WTC11 (cell line): ENCODE measurements at places on chromosomes 12 and 14.

GRCh38 chr12:1288333-1288732, 297.3 kb downstream of the ERC1 start:
- no peak for DNase-seq

GRCh38 chr14:26598081-26598671, 343 bp upstream of the NOVA1 start:
- peak; percentile 95 for DNase-seq

DNA sequence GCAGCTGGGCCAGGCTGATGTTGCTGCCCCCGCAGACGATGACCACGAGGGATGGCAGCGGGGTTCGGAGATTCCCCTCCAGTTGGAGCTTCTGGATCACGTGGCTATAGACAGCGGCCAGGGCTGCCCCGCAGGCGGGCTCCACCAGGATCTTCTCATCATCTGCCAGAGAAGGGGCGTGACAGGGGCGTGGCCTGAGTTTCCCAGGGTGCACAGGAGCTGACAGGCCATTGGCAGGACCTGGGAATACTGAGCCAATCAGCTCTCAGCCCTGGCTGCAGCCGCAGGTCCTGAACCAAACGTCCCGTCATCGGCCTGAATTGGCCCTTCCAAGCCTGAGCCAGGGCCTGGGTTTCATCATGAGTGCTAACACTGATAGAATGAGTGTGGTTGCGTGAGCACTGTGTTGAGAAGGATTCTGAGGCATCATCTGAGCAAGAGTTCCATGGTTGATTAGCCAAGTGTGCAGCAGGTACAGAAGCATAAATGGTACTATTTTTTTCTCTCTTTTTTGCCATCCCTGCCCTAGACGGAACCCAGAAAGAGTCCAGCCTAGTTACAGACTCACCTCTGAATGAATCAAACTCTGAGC, 10.6 kb downstream of the SDS start:
- peak; percentile 94 for DNase-seq

- no peak for DNase-seq
Measured at GRCh38 chr14:94480809-94481208, 4.8 kb upstream of the SERPINA9 start.

- DNase-seq: no peak
Measured at GRCh38 chr12:103958621-103959020, 7.1 kb upstream of the TDG start.

DNA sequence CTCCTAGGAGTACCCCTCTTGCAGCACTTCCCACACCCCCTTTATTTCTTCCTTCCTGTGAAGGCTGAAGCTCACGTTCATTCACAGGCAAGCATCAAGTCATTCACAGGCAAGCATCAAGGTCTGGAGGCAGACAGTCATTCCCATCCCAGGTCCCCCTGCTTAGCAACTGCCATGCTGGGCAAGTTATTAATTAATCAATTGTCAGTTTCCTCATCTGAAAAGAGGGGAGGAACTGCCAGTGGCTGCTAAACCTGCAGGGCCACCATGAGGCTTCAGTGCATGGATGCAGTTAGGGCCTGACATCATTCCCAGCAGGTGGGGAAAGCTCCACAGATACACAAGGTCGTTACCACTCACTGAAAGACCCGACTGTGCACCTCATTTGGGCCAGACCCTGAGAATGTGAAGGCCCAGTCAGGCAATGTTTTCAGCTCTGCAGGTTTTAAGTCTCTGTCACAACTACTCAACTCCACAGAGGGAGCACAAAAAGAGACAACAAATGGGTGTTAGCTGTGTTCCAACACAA, 85.0 kb upstream of the GPR68 start:
- DNase-seq: no peak

DNA sequence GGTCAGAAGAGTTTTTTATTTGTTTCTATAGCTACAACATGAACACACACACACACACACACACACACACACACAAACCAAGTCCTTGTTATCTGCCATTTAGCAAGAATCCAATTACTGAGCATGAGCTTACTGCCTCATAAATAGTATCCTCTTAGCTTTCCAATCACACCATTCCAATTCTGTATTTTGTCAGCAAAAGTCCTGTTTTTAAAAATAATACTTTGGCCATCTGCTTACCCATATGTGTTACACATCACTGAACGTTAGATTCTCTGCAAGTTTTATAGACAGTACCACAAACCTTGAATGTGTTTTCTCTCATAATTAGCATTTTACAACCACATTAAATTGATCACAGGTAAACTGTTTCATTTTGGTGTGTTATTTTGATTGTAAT, 1905.4 kb upstream of the FLRT2 start:
- no peak for DNase-seq

- no peak for DNase-seq
Measured at GRCh38 chr14:76810953-76811400, 1.7 kb downstream of the ANGEL1 start.

GRCh38 chr14:38261620-38262019, 5.7 kb upstream of the CLEC14A start:
- no peak for DNase-seq

GRCh38 chr12:3200032-3200617, 122.9 kb downstream of the TSPAN9 start:
- DNase-seq: peak; percentile 93

DNA sequence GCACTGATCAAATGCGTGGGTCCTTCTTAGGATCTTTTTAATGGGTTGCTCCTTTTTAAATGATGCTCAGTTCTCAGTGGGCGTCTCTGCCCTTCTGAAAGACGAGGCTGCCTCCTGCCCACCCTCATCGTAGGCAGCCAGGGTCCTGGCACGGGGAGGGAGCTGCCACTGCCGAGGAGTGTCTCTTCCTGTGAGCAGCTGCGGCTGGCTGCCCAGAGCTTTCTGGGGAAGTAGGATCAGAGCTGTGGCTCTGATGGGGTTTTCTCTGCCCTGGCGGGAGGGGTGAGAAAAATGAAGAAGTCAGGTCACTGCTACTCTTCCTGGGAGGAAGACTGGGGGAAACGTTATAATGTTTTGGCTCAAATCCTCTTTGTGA, 31.1 kb upstream of the BEGAIN start:
- no peak for DNase-seq

GRCh38 chr12:58728397-58728796, 191.9 kb downstream of the LRIG3 start:
- DNase-seq: no peak

DNA sequence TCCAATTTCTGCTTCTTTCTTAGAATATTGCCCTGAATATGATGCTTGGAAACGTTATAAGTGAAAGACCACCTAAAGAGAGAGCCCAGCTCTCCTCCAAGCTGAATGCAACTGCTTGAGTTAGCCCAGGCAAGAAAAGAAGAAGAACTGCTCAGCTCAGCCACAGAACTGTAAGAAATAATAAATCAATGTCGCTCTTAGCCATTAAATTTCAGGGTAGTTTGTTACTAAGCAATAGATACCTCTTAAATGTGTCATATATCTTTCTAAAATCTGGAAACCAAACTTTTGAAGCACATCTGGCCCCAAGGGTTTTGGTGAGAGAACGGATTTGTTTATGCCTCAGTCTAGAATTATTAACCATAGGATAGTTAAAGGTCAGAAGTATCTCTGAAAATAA, 50.4 kb downstream of the SLC6A15 start:
- DNase-seq: no peak

DNA sequence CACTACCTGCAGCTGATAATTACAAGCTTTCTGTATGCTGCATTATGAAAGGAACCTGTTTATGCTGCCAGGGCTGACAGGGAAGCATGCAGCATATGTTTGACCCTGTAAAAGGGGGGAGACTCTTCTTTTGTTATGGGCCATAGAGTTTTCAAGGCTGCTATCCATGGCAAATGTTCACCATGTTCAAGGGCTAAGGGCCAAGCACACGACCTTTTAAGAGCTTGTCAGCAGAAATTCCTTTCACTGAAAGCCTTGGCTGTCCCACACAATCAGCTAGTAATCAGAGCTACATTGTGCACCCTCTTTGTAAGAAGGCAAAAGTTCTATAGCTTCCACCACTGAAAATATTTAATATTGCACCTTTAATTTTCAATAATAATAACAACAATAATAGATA, 74.2 kb upstream of the MBIP start:
- no peak for DNase-seq

GRCh38 chr12:81297601-81298000, 219.7 kb downstream of the ACSS3 start:
- no peak for DNase-seq

DNA sequence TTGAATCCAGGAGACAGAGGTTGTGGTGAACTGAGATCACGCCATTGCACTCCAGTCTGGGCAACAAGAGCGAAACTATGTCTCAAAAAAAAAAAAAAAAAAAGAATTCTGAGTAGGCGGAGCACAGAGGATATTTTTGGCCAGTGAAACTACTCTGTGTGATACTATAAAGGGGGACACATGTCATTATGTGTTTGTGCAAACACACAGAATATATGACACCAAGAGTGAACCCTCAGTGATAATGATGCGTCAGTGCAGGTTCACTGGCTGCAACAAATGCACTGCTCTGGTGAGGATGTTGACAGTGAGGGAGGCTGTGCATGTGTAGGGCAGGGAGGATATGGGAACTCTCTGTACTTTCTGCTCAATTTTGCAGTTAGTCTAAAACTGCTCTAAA, 24.2 kb downstream of the FBXO21 start:
- no peak for DNase-seq

DNA sequence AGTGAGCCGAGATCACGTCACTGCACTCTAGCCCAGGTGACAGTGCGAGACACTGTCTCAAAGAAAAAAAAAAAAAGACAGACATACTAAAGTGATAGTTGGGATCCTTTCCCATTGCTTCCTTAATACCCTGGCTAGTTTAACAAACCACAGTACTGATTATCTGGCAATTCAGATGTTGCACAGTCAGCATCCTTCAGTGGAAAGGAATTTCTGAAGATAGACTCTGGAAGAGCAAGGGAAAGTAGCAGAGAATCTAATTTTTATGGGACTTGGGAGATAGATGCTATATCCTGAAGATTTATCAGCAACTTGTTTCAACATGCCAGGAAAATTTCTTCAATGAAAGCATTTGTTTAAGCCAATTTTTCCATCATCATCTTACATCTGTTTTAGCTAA, 6.5 kb upstream of the PPFIBP1 start:
- no peak for DNase-seq

GRCh38 chr14:71713016-71713415, 219.2 kb upstream of the RGS6 start:
- no peak for DNase-seq

GRCh38 chr12:5900533-5901205, 44.4 kb downstream of the ANO2 start:
- DNase-seq: no peak

- no peak for DNase-seq
Measured at GRCh38 chr12:124374147-124374546, 79.3 kb downstream of the RFLNA start.

DNA sequence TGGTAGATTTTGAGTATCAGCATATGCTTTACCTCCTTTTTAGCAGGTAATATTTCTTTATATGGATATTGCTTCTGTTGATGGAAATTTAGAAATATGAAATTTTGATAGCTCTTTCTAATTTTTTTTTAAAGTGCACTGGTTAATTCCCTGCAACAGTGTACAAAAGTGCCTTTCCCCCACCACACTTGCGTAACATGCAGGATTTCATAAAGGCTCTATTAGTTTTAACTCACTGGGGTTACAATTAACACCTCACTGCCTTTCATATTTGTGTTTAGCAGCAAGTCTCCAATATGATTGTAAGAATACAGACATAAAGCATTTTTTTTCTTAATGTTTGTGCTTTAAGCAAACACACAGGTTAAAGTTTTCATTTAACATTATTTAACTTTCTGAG, 25.6 kb downstream of the MNAT1 start:
- DNase-seq: no peak

GRCh38 chr14:47332939-47333338, 342.5 kb downstream of the MDGA2 start:
- DNase-seq: no peak

- DNase-seq: no peak
Measured at GRCh38 chr12:67434671-67435370, 165.7 kb downstream of the CAND1 start.

- DNase-seq: peak; percentile 21
Measured at GRCh38 chr12:98645572-98646067, 530 bp downstream of the APAF1 start.

- no peak for DNase-seq
Measured at GRCh38 chr12:1355396-1355795, 239.0 kb downstream of the FBXL14 start.

DNA sequence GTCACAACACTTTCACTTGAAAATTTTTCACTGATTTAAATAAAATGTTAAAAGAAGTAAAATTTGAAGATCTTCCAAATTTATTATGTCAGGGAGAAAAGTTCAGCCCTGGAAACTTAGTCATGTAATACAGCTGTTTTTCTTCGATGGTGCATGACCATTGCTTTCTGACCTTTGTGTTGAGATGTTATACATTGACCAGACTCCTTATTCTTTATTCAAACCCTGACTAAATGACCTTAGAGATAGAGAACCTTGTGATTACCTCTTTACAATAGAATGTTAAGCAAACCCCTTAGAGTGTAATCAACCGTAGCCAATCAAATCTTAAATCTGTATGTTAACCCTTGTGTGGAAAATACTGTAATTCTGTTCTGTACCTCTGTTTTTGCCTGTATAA, 34.5 kb downstream of the PLCZ1 start:
- DNase-seq: no peak

DNA sequence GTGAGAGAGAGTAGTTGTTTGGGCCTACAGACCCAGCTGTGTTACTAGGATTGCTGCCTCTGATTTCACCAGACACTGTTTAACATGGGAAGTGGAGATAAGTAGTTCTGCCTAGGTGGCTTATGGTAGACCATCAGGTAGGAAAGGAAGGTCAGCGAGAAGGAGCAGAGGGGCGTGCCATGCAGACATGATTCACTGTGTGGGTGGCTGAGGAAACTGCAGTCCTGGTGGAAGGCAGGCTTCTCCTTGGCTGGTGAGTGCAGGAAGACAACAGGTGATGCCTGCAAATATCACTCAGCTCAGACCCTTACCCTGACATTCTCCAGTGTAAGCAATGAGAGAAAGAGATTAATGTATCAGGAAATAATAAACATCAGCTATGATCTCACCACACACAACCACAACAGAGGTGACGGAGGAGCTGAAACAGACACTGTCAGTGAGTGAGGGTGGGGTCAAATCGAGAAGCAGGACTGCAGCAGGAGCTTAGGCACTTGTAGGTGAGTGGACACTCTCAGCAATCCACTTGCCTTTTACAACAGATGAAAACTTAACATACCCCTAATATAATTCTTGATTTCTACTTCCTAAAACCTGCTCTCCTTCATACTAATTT, 2.1 kb upstream of the PRR4 start:
- no peak for DNase-seq

GRCh38 chr14:91614187-91614586, 104.1 kb upstream of the PPP4R3A start:
- no peak for DNase-seq

GRCh38 chr14:33393895-33394368, 455.3 kb downstream of the NPAS3 start:
- DNase-seq: no peak

GRCh38 chr12:53499266-53500141, at the start of gene MAP3K12:
Gene MAP3K12, minus strand, starts transcription at chr12:53499458. Its CDS starts 12,067 bp downstream, at chr12:53487391.
- DNase-seq: peak; percentile 73

- no peak for DNase-seq
Measured at GRCh38 chr12:71900091-71900490, 38.6 kb upstream of the TPH2 start.

GRCh38 chr14:31080484-31080883, 54.3 kb upstream of the STRN3 start:
- no peak for DNase-seq
